ENCODE measurements at places on chromosomes 3 and 15.

DNA sequence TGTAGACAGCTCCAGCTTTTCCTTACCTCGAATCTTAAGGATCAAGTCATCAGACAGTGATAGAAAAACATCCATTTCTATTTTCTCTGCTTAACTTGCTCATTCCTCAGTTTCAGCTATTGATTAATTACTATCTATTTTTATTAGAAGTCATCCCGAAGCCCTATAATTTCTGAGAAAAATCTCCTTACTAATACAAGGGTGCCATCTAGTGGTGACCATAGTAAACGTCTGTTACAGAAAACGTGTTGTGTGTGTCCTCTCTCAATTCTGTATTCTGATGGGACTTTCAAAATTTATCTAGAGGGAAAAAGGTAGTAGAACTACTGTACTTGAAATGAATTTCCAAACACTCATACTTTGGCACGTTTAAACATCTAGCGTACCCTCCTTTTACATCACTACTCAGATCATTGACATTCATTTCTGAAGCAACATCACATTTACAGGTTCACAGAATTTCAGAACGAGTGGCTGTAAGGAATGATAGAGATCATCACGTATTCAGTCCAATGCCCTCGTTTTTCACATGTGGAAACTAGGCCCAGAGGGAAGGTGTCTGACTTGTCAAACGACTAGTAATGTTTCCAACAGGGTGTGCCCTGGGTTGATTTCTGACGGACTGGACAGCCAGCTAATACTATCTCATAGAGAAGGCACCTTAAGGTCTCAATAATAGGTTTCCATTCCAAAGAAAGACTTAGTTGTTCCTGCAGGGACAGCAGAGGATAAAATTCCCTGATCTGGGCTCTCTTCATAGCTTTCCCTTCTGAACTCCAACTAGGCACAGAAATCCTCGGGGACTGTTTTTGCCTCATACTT is 25.6 kb downstream of the HACD2 start:
- no peak for DNase-seq

DNA sequence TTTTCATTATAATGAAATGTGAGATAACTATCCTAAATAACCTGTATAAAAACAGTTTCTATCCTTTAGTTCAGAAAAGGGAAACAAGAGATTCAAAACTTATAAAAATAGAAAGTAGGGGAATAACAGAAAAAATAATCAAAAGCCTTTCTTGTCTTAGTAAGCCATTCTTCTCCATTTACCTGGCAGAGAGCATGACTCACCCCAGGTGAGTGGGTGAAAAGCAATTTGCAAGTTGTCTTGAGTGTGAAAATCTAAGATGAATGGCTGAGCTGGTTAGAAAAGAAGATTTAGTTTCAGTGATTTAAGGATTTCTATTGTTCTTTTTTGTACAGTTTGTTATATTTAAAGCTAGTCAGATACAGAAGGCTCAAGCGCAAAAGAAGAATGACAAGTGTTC is 702.0 kb downstream of the GRM7 start:
- DNase-seq, result no peak

DNA sequence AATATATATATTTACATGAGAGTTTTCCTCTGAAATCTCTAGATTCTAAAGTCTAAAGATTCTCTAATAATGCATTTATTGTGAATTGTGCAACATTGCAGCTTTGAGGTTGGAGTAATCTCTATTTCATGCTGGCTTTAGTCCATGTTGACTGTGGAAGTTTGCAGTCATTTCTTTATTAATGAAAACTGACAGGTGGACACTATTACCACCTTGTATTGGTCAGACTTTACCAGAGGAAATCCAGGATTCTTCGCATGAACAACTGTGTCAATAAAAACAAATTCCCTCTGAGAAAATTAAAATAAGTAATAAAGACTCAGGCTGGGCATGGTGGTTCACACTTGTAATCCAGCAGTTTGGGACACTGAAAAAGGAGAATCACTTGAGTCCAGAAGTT is 274.1 kb downstream of the SHQ1 start:
- DNase-seq, result no peak

DNA sequence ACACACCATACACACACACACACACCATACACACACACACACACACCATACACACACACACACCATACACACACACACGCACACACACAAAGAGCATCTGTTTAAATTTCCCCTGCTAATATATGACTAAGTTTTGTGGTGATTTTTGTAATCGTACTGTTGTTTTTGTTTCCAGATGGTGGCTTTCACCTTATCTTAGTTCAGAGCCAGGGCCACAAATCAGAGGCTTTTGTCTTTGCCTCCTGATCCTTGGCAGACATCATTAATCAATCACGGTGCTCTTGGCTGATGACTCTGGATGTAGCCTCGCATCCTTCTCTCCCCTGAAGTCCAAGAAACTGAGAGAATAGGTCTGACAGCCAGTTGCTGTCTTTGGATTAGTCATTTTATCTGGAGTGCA is 52.1 kb downstream of the EDEM1 start:
- no peak for DNase-seq

- no peak for DNase-seq
These were observed 16.5 kb upstream of the MUSTN1 start for GRCh38 chr3:52851348-52851747.

- DNase-seq, result no peak
These were observed 109.5 kb upstream of the PLXNA1 start for GRCh38 chr3:126873416-126873815.

DNA sequence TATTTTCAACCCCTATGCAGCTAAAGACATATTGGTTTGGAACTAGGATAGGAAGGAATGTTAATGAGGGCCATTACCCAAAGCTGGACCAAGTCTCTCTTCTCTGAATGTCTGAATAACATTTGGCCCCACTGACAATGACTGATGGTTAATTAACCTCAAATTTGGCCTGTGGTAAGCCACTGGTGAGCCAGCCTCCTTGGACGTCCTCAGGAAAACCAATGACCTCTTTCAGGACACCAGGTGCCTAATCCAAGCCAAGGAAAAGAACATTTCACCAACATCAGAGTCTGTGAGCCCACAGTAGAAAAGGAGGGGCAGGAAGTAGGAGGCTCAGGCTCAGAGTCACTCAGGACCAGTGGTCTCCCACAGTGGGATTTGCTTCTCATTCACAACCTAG is 56.4 kb upstream of the ETV5 start:
- DNase-seq, result no peak

GRCh38 chr3:4751029-4751501 is 228.2 kb upstream of the BHLHE40 start:
- DNase-seq, result no peak

DNA sequence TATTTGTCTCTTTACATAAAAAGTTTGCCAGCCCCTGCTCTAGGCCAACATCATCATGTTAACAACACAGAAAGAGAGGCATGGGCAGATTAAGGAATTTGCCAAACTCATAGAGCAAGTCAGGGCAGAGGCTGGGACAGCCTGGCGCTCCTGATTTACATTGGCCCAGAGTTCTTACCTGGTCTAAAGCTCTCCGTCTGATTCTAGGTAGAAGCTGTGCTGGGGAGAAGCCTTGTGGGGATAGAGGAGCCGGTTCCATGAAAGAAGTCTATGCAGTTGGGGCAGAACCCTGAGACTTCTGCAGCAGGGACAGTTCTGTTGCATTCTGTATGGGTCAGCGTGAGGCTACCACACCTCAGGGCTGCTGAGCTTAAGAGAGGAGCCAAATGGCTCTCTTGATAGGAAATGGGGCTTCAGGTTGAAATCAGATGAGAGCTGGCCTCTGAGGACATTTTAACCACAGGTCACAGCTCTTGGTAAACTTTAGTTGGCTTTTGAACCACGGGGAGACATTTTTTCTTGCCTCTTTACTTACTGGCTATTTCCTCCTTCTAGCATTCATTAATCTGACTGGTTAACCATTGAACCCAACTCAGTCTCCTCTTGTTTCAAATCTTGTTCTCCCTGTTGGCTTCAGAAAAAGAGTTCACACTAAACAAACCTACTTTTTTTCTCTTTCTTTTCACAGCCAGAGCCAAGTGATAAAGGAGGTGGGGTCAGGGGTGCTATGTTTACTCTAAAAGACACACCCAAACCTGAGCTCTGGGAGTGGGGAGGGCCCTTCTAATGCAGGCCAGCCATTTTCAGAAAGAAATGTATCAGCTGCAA is 250.7 kb downstream of the OPA1 start:
- no peak for DNase-seq

DNA sequence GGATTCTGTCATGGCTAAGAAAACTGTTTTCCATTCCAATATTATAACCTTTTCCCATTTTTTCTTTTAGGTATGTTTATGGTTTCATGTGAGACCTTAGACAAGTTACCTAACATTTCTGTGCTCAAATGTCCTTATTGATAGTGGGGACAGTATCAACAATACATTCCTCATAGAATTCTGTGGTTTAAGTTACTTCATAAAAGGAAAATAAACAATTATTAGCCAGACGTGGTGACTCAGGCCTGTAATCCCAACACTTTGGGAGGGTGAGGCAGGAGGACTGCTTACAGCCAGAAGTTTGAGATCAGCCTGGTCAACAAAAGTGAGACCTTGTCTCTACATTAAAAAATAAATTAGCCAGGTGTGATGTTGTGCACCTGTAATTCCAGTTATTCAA is 436.8 kb upstream of the CNTN4 start:
- no peak for DNase-seq

GRCh38 chr15:40290545-40290917 is 7.7 kb upstream of the ANKRD63 start:
- DNase-seq, result no peak

GRCh38 chr15:52071570-52071969 is 41.0 kb downstream of the BCL2L10 start:
- no peak for DNase-seq

GRCh38 chr3:38738630-38739395 is 77.2 kb downstream of the SCN10A start:
- DNase-seq, result no peak
